Vagina (tissue), 2 donors: ENCODE measurements at places on chromosomes 16 and 17. TPM values are rescaled to one million over a fixed set of nuclear protein-coding genes. Genes with fewer than 3 reads are reported as not detected.

The MYH13 gene
- total RNA-seq = not detected

DNA sequence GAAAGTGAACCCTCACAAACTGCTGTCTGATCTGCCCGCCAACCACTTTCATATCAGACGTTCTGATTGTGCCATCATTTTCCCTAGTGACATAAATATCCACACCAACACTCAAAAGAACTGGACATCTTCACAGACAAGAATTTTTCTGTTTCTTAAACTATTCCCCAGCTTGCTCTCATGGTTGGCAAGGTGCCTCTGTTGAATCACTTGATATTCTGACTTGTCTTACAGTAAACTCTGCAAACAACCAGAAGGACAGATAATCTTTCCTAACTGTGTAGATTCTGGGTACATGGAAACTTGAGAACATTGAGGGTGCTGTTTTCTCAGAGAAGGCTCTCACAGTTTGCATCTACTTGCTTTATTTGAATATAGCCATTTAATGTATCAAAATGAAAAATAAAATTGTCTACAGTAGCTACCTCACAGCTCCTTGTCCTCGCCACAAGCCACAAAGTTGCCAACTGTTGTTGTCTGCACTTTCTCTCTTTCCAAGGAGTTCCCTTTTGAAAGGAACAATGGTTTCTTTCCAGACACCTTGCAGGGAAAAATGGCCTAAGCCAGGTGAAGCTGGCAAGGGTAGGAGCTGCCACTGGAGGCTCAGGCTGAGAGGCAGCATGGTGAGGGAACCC, 46.0 kb upstream of the ADAMTS18 start:
- no peaks in the 10 kb centered on the region for H3K36me3 ChIP-seq
- H3K27me3 ChIP-seq = no peaks in the 10 kb centered on the region
- H3K4me1 ChIP-seq = no peaks in the 10 kb centered on the region
- no peak for DNase-seq
- no peak overlapping the region for H3K4me3 ChIP-seq

DNA sequence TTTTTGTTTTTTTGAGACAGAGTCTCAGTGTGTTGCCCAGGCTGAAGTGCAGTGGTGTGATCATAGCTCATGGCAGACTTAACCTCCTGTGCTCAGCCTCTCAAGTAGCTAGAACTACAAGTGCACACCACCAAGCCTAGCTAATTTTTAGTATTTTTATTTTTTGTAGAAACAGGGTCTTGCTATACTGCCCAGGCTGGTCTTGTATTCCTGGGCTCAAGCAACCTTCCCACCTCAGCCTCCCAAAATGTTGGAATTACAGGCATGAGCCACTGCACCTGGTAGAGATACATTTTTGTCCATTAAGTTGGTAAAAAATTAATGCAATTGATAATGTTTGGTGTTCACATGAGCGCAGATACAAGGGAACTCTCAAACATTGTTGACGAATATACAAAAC, 22.2 kb upstream of the SRCIN1 start:
- no peak for DNase-seq
- H3K27ac ChIP-seq = no peak overlapping the region
- no peak overlapping the region for H3K4me3 ChIP-seq
- no peaks in the 10 kb centered on the region for H3K4me1 ChIP-seq
- H3K27me3 ChIP-seq = no peaks in the 10 kb centered on the region

GRCh38 chr16:57190136-57190535, 4.0 kb downstream of the RSPRY1 start:
- peaks cover 63% of the 10 kb centered on the region for H3K4me1 ChIP-seq
- no peaks in the 10 kb centered on the region for H3K36me3 ChIP-seq
- no peak for DNase-seq
- H3K27me3 ChIP-seq = no peaks in the 10 kb centered on the region
- H3K27ac ChIP-seq = no peak overlapping the region

GRCh38 chr16:65118871-65119270, 3.0 kb downstream of the CDH11 start:
- peaks cover 36% of the 10 kb centered on the region for H3K4me1 ChIP-seq
- H3K4me3 ChIP-seq = no peak overlapping the region
- no peak overlapping the region for H3K27ac ChIP-seq
- no peaks in the 10 kb centered on the region for H3K36me3 ChIP-seq

The KRT40 gene
- total RNA-seq = not detected

The SLC47A1 gene
- total RNA-seq = 29.7 TPM

- no peak overlapping the region for H3K27ac ChIP-seq
- peaks cover 7% of the 10 kb centered on the region for H3K36me3 ChIP-seq
- H3K4me3 ChIP-seq = no peak overlapping the region
- H3K27me3 ChIP-seq = no peaks in the 10 kb centered on the region
- peaks cover 76% of the 10 kb centered on the region for H3K4me1 ChIP-seq
Observed at GRCh38 chr17:4856937-4857314, 23.8 kb downstream of the MINK1 start.

The TAT gene
- total RNA-seq = not detected

DNA sequence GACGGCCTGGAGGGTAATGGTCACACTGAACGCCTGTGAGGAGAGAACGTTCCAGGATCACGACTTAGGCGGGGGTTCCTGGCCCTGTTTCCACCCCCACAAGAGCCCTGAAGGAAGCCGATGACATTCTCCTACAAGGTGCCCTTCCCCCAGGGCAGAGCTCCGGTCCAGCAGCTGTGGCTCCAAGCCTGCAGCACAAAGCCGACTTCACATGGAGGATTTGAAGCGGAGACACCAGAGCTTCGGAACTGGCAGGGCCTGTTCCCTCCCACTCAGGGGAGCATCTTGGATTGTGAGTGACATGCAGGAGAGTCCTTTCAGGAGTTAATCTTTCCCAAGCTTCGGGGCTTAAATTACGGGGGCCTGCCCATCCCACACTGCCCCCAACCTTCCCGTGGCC, 5.0 kb downstream of the FADS6 start:
- no peak overlapping the region for H3K4me3 ChIP-seq
- no peak for DNase-seq
- peaks cover 13% of the 10 kb centered on the region for H3K27me3 ChIP-seq
- no peaks in the 10 kb centered on the region for H3K36me3 ChIP-seq
- H3K27ac ChIP-seq = no peak overlapping the region

GRCh38 chr17:66577041-66577440, 257.9 kb upstream of the CACNG5 start:
- DNase-seq = no peak
- peaks cover 23% of the 10 kb centered on the region for H3K4me1 ChIP-seq
- no peaks in the 10 kb centered on the region for H3K36me3 ChIP-seq

GRCh38 chr17:45318561-45319230, 1.9 kb upstream of the MAP3K14 start:
- no peaks in the 10 kb centered on the region for H3K27me3 ChIP-seq
- H3K36me3 ChIP-seq = no peaks in the 10 kb centered on the region
- peaks cover 67% of the 10 kb centered on the region for H3K4me1 ChIP-seq
- H3K27ac ChIP-seq = peak overlapping the region; percentile 95
- H3K4me3 ChIP-seq = no peak overlapping the region

- no peak for DNase-seq
- no peak overlapping the region for H3K4me3 ChIP-seq
- no peak overlapping the region for H3K27ac ChIP-seq
Observed at GRCh38 chr16:89707695-89708094, 6.2 kb upstream of the SPATA2L start.

The PLCG2 gene
- 14.2 TPM for total RNA-seq

The CCDC154 gene
- total RNA-seq = not detected

- no peak for DNase-seq
- H3K27me3 ChIP-seq = no peaks in the 10 kb centered on the region
- H3K36me3 ChIP-seq = peaks cover 20% of the 10 kb centered on the region
- H3K4me3 ChIP-seq = no peak overlapping the region
Observed at GRCh38 chr17:62662855-62663254, 35.4 kb downstream of the MRC2 start.

The TLCD2 gene
- 10.8 TPM for total RNA-seq

DNA sequence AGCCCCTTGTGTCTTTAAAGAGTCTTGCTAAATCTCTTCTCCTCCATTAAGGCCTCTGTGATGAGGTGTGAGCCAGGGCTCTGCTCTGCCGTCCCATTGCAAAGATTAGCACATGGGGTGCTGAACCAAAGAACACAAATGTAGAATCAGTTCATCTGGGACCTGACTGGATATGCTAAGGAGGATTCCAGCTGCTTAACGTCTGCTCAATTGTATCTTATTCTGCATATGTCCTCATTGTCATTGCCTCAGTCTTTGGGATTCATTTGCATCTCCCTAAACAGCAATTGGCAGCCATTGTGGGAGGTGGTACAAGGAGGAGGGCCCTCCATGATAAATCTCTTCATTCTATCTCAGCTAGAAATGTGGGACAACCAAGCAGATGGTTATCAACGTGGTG, 106.3 kb upstream of the ADAMTS18 start:
- H3K4me3 ChIP-seq = no peak overlapping the region
- DNase-seq = no peak
- H3K27ac ChIP-seq = no peak overlapping the region
- no peaks in the 10 kb centered on the region for H3K36me3 ChIP-seq
- H3K4me1 ChIP-seq = peaks cover 6% of the 10 kb centered on the region
- no peaks in the 10 kb centered on the region for H3K27me3 ChIP-seq

DNA sequence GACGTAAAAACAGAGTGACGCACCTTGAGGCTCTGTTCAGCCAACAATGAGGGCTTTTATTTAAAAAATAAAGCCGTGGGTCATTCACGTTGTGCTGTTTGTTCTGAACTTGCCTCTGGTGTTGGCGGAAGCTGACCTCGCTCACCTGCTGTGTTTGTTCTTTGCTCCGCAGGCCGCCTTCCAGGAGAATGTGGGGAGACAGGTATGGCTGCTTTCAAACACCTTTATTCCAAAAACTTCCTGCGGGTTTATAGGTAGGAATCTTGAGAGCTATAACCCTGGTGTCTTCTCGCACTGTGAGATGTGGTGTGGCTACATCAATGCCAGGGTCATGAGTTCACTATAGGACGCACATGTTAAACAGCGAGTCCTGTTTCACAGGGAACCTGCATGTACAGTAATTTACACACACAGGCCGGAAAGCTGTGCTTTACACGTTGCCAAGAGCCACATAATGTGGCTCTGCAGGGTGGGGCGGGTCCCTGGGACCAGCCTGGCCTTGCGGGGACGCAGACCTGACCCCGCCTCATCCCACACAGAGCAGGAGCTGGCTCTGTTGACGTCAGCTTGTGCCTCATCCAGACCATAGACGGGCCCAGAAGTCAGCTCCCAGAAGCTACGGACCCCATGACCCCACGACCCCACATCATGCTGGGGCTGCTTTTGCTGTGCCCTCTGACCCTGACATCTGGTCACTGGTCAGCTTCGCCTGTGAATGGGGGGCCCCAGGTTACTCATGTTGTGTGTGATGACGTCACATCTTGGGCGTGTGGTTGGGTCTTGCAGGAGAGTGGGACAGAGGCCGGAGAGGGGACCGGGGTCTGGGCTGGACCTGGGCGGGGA, 49.9 kb upstream of the ZNF750 start:
- peaks cover 5% of the 10 kb centered on the region for H3K36me3 ChIP-seq
- H3K4me1 ChIP-seq = peaks cover 49% of the 10 kb centered on the region
- no peak overlapping the region for H3K4me3 ChIP-seq
- no peaks in the 10 kb centered on the region for H3K27me3 ChIP-seq

- no peaks in the 10 kb centered on the region for H3K36me3 ChIP-seq
- no peak overlapping the region for H3K4me3 ChIP-seq
- no peak for DNase-seq
- peaks cover 46% of the 10 kb centered on the region for H3K4me1 ChIP-seq
Observed at GRCh38 chr17:75371981-75372380, 33.5 kb downstream of the GRB2 start.

The MSLN gene
- not detected for total RNA-seq

DNA sequence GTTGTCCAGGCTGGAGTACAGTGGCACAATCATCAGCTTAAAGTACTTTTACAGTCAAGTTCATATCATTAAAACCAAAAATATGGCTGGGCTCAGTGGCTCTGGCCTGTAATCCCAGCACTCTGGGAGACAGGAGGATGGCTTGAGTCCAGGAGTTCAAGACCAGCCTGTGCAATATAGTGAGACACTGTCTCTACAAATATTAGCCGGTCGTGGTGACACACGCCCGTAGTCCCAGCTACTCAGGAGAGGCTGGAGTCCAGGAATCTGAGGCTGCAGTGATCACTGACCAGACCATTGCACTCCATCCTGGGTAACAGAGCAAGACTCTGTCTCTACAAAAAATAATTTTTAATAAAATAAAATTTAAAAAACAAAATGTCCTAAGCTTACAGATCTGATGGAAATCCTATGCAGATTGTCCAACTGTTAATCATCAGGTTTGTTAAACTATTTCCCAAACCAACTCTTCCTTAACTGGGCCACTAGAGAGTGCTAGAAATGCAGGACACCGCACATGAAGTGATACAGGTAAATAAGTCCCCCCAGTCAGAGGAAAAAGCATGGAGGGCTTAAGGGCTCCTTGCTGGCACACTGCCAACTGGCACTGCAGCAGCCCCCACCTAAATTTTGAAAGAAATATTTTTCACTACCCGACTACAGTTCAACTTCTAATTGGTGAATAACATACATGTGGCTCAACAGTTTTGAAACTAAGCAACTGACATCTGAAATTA, 2.8 kb downstream of the USP22 start:
- H3K36me3 ChIP-seq = no peaks in the 10 kb centered on the region
- H3K27ac ChIP-seq = peak overlapping the region; percentile 100
- H3K4me1 ChIP-seq = peaks cover 73% of the 10 kb centered on the region
- H3K4me3 ChIP-seq = peak overlapping the region; percentile 88

DNA sequence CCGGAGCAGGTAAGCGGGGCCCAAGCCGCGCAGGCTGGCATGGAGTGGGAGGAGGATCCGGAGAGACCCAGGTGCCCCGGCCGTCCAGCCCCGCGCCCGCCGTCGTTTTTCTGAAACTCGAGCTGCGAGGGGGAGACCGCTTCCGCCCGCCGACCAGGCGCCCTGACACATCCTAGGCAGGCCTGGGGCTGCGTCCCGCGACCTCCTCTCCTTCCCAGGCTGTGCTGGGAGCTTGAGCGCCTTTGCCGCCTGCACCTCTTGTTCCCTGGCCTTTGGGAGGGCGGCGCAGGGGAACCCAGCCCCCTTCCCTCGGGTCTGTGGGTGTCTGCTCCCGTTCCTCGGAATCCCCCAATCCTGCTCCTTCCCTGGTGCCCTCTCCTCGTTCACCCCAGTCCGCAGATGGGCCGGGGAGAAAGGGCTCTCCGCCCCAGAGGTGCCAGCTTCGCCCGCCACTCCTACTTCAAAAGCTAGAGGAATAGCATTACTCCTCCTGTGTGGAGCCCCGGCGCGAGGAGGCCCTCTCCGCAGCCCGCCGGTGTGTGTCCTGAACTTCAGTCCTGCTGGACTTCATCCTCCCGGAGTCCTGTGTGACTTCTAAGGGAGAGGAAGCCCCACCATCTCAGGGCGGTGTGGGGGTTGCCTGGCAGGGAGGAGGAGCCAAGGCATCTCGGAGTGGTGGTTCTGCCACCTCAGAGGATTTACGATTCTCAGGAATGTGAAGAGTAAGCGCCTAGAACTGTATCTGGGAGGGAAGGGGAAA, 1.0 kb downstream of the NHERF1 start:
- peak overlapping the region; percentile 86 for H3K27ac ChIP-seq
- peaks cover 75% of the 10 kb centered on the region for H3K4me1 ChIP-seq
- DNase-seq = no peak
- peak overlapping the region; percentile 62 for H3K4me3 ChIP-seq
- H3K36me3 ChIP-seq = no peaks in the 10 kb centered on the region
- no peaks in the 10 kb centered on the region for H3K27me3 ChIP-seq
